Cardiac septum (tissue), 1 donor: ENCODE measurements at places on chromosomes 11 and 22. TPM values are rescaled to one million over a fixed set of nuclear protein-coding genes. Genes with fewer than 3 reads are reported as not detected.

The LYVE1 gene
- total RNA-seq, result 15.2 TPM

The APOA1 gene
- 47.2 TPM for total RNA-seq

The OR5T3 gene
- not detected for total RNA-seq

The IFITM10 gene
- 2.0 TPM for total RNA-seq

The KCNJ4 gene
- 67.8 TPM for total RNA-seq

The ACTN3 gene
- total RNA-seq, result 0.11 TPM
